ENCODE measurements at places on chromosomes 6 and 20. TPM values are rescaled to one million over a fixed set of nuclear protein-coding genes. Genes with fewer than 3 reads are reported as not detected.

DNA sequence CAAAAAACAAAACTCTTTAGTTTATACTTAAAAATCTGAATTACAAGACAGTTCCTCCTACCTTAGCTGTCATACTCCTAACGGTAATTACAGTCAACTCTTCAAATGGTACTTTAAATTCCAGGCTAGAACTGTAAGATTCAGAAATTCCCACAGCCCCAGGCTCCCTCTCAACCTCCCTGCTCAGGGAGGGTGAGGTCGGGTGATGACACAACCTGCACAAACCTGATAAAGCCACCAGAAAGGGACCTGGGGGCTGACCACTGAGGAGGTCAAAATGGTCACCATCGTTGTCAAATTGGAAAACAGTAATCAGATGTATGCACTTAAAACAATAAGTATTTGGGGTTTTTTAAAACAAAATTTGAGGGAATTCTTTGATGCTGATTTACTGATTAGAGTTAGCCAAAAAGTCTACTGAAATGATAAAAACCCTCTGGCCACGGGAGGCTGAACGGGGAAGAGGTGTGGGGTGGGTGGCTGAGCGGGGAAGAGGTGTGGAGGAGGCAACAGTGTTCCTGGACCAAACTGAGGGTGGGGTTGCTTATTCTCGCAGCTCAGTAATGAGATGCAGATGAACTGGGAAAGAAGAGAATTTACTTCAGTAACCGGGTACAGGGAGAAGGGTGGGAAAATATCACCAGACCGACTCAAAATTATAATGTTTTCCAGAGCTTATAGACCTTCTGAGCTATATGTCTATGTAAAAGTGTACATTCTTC lies 52.4 kb downstream of the SLC22A1 start:
- DNase-seq = no peak

GRCh38 chr6:78799682-78800081 lies 67.7 kb upstream of the IRAK1BP1 start:
- DNase-seq = no peak

GRCh38 chr20:6045566-6045965 lies 8.3 kb downstream of the LRRN4 start:
- no peak for DNase-seq

DNA sequence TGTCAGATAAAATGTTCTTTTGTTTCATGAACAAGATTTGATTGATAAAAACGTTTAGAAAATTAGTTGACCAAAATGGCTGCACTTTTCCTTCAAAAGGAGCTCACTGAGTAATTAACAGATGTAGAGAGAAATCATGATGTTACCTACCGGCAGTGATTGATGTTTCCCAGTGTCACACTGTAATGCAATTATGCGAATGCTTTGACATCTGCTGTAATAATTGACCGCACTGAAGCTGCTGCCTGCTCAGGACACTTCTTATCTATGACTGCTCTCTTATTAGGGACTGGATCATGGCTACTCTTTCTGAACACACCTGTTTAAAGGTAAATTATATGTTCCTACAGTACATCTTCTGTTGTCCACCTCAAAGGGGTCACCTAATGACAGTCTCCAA lies 94.6 kb downstream of the GPR63 start:
- DNase-seq = no peak

- no peak for DNase-seq
Observed at GRCh38 chr6:38248500-38249234, 391.1 kb downstream of the BTBD9 start.

DNA sequence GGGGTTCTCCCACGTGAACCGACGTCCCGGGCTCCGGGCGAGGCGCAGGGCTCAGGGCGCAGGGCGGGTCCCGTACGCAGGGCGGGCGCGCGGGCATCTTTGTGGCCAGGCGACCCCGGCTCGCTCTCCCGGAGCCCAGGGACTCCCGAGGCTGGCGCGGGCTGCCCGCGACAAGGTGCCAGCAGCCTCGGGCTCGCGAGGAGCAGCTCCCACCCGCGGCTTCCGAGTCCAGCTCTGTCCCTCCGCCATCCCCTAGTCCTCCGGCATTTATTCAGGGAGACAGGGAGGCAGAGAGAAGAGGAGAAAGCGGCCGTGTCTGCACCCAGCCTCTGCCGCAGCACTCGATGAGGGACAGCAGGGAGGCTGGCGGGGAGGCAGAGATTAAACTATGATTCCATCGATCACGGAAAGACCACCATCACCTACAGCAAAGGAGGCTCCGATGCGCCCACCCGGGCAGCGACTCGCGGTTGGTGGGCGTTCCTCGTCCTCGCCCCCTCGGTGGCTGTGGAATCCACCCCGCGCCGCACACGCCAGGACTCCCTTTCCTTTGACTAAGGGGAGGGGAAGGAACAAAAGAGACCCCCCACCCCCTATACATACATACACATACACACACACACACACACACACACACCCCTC lies 1.1 kb downstream of the RGS17 start:
- peak; percentile 72 for DNase-seq

- no peak for DNase-seq
Observed at GRCh38 chr6:15205321-15205720, 40.5 kb upstream of the JARID2 start.

DNA sequence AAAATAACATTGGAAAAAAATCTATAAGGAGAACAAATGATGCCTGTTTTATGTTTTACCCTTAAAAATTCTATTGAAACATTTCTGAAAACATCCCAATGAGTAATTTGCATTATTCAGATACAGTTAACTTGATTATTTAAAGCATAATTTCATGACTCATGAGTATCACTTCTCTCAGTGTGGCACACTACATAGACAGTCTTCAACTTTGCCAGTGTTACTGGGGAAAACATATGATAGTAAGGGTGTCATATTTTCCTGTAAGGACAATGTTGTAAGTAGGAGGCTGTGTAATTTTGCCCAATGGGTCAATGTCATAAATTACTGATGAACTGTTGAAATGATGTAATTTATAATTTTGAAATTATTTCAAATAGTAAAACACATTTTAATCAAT lies 125.5 kb downstream of the PHACTR1 start:
- no peak for DNase-seq

The ARMH2 gene
- polyA plus RNA-seq = 0.35 TPM

The VEGFA gene
- 31.0 TPM for polyA plus RNA-seq

The HLA-DRA gene
- polyA plus RNA-seq = 1,837 TPM

The NOTCH4 gene
- polyA plus RNA-seq = 20.3 TPM
